Lower leg skin (tissue), 4 donors: ENCODE measurements at places on chromosomes 7 and 10.

- no peak for DNase-seq
These were observed 51.1 kb downstream of the GNA12 start for GRCh38 chr7:2792856-2793487.

GRCh38 chr10:132328106-132328505 is 3.9 kb upstream of the LRRC27 start:
- no peak for DNase-seq

DNA sequence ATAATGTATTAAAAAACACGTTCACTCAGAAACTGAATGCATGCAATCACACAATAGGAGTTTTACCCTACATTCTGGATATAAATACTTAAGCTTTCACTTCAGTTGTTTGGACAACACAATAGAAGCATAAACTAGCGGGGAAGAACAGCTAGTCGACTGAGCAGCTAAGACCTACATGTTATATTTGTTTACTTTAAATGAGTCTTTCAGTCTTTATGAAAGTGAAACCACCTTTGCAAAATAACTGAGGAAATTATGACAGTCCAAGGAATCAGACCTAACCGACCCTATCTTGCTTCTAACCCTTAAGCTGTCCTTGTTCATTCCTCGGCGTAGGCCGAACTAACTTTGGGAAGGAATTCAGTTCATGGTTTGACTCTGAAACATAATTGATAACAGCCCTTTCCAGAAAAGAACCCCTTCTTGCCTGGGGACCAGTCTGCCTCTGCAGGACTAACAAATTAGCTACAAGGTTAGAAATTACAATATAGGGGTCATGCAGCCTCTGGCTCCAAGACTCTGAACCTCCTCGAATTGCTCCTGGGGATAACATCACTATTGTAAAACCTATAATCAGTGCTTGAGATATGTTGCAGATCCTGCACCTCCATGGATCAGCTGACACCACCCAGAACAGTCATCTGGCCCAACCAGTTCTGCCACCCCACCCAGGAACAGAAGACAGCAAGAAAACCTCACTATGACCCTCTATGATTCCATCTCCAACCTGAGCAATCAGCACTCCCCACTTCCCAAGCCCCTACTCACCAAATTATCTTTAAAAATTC is 185.1 kb upstream of the KLF6 start:
- no peak for DNase-seq

- peak; percentile 91 for DNase-seq
These were observed 1.2 kb downstream of the FOXK1 start for GRCh38 chr7:4683043-4683883.

GRCh38 chr10:68105820-68106219 is 3.5 kb upstream of the MYPN start:
- no peak for DNase-seq

DNA sequence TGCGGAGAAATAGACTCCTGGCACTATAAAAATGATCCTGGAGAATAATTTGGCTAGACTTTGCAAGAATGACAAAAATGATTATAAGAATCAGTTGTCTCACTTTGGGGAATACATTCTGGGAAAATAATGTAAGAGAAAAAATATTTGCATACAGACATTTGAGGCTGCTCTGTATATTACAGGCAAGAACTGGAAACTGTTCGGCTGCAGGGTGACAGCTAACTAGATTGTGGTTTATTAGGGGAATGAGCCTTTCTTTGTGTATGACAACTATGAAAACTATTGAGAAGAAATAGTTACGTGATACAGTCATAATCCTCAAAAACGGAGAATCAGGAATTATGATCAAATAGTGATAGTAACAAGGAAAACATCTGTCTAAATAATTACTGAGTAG is 8.6 kb downstream of the TRIM56 start:
- no peak for DNase-seq

GRCh38 chr7:29135846-29136245 is 10.5 kb downstream of the CPVL start:
- no peak for DNase-seq

DNA sequence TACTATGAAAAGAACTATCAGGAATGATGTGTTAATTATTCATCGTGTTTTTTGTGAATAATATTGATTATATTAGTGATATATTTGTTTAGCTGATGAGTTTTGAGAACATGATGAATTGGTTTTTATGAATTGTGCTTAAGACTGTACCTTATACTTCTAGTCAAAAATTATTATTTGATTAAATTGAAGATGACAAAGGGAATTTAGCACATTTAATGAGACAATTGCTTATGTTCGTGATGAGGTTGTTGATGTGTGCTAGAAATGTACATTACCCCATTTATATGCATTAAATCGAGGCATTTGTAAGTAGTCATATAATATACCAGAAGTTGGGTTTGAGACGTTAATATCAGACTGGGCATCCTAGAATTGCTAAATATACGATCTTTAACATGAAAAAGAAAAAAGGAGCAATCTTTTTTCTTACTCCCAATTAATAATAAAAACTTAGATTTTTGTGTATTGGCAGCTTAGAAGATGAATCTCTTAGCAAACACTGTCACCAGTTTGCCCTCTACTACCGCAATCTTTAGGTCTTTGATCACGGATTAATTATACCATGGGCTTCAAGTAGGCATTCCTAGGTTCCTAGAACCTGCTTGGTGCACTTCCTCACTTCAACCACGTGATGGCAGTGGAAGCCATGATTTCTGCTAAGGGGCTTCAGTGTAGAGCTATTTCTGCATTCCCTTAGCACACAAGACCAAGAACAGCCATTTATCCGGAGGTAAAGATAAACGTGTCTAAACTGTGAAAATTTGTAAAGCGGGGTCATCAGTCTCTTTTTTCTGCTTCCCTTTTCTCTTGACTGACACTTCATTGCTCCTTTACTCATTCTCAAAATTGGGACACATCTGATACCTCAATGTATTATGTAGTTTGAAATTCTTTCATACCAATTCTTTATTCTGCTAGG is 1.6 kb downstream of the KLHDC10 start:
- DNase-seq, result no peak

DNA sequence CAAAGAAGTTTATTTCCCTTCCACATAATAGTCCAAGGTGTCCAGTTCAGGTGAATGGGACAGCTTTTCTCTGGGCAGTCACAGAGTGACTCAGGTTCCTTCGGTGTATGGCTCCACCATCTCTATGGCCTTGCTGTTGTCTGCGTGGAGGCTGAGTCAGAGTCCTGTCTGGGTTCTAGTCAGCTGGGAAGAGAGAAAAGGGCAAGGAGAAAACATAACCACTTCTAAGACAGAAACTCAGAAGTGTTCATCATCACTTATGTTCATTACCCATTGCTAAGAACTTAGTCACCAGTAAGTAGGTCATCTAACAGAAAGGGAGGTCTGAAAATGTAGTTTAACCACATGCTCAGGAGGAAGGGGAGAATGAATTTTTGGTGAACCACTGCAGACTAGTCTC is 32.4 kb upstream of the CCDC7 start:
- no peak for DNase-seq

- DNase-seq, result no peak
These were observed 229.6 kb downstream of the PRPF18 start for GRCh38 chr10:13816195-13816925.

DNA sequence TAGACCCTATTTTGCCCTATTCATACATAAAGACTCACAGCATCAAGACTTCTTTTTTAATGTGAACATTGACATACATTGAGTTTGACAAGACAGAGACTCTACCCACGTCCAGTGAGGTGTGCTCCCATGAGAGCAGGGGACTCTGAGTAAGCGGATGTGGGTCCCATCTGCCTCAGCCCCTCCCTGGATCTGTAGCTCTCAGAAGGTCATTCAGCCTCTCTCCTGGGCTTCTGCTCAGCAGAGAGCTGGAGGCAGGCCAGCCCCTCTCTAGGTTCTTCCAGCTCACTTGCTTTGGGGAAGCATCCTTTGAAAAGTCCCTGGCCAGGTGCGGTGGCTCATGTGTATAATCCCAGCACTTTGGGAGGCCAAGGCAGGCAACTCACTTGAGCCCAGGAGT is 146.9 kb upstream of the ZMIZ1 start:
- DNase-seq, result no peak

DNA sequence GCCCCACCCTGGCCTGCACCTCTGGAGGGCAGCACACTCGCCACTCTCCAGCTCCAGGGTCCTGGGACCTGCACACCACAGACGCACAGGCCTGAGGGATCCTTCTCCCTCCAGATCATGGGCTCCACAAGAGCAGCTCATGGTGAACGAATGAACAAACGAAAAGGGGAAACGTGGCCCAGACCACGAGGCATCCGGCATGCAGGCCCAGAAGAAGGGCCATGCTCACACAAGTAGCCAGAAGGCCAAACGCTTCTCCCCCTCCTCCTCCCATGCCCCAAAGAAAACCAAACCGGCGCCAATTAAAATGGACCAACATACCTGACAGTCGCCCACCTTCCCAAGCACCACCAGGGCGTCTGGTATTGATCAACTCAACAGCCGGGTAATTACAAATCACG is 30.4 kb downstream of the MAD1L1 start:
- DNase-seq, result no peak

GRCh38 chr10:93280699-93281366 is 201.3 kb downstream of the MYOF start:
- DNase-seq, result no peak

DNA sequence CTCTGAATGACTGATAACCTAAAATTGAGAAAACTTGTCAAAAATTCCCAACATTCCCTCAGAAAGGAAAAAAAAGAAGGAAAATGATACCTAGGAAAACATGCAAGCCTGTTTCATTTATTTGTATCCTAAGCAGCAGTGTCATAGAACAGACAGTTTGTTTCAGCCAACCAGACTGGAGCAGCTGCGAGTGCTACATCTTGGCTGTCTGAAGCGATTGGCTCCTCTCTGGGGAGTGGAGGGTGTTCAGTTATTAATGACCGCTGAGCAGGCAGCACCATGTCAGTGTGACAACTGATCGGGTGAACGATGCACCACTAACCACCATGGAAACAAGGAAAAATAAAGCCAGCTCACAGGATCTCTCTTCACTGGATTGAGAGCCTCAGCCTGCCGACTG is at the start of gene LRRN3:
LRRN3 (plus strand) TSS at position 282 of the 400 bp plus-strand sequence. CDS start 31,646 bp downstream, outside the sequence.
- DNase-seq, result no peak

DNA sequence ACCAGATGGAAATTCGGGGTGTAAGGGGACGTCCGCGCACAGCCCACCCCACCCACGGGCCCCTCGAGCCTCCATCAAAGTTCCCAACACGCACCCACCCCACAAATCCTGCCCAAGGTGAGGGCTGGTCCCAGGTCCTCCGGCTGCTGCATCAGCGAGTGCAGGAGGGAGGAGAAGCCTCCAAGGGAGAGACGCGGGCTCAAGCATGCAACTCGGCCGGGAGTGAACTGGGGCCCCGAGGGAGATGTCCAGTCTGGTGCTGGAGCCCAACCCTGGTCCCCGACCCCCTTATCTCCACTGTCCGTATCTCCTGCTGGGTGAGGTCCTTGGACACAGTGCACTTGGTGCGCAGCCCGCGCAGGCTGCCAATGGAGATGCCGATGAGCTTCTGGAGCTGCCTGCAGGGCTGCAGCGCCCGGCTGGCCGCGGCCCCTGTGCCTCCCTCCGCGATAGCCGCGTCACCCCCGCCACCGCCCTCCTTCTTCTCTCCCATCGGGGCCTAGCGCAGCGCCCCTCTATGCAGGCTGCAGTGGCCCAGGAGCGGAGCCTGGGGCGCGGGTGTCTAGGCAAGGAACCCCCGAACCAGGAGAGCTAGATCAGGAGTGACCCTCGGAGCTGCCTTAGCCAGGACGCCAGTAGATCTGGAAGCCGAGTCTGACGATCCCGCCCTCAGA is 489.2 kb downstream of the ZNF33B start:
- DNase-seq, result no peak

DNA sequence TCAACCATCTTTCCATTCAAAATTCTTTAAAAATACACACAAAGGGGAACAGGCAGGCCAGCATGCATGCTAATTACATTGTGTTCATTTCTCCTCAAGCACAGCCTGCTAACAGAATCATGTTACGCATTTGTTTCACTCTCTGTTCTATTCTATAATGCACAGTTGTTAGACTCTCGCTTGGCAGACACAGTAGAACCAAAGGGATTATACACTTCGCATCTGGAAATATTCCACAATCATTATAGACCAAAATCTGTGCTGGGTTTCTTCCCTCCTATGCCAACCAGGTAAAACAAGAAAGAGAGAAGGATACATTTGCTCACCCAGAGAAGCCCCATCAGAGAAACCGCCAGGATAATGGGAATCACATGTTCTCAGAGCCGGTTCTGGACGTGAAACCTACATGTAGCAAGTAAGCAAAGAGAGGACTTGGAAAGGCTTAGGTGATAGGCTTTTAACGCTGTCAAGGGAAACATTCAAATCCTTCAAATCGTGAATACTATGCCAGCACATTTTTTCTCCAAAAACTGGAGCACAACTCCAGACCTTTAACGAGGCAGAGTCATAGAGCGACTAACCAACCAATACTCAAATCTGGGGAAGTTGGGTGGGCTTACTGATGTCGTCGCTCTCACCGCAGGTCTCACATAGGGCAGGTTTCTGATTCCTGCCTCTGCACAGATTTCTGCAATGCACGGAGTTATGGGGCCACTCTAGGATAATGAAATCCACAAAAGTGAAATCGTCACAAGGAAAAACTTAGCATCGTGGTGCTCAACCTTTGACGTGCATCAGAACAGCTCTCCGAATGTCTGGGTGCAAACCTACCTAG is 380.5 kb upstream of the AUTS2 start:
- DNase-seq, result no peak
